ENCODE measurements at places on chromosomes 4 and X.

- peak; percentile 48 for DNase-seq
Measured at GRCh38 chrX:136162827-136163570, 15.7 kb downstream of the FHL1 start.

- no peak for DNase-seq
Measured at GRCh38 chr4:70945046-70945445, 42.9 kb downstream of the MOB1B start.

DNA sequence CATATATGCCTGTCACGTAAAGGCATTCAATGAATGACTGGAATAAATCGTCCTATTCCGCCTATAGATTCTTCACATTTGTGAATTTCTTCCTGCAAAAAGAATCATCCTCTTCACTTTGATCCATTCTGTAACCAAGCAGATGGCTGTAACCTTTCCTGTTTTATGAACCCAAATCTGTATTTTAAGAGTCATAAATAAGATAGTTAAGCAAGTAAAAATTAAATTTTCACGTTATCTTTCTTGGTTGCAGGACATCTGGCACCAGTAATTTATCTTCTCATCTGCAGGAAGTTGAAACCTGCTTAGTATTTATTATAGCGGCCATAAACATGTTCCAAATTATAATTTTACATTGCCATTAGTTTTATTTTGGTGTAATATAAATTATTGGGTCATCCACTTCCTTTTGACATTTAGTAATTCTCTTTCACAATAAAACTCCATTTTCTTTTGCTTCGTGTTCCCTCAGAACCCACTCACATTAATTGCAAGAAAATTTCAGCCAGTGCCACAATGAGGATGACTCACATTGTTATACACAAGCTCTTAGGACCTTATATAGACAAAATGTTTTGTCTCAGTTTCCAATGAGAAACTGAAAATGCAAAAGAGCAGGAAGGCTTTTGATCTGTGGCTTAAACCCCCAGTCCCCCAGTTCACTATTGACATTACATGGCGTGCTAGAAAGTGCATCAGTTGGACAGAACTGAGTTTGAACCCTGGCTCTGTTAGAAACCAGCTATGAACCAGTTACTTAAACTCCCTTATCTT lies 51.1 kb downstream of the TMEM156 start:
- DNase-seq: no peak

- DNase-seq: peak; percentile 72
Measured at GRCh38 chr4:38902695-38903094, 35.1 kb downstream of the FAM114A1 start.

GRCh38 chr4:124955476-124955875 lies 242.9 kb upstream of the ANKRD50 start:
- DNase-seq: no peak
